ENCODE measurements at places on chromosomes 4 and X.

GRCh38 chr4:156138781-156139280 is 185.2 kb upstream of the CTSO start:
- no peak for DNase-seq

- DNase-seq, result no peak
Observed at GRCh38 chr4:152075253-152075928, 314.6 kb upstream of the GATB start.

GRCh38 chr4:27368781-27369180 is 508.1 kb downstream of the STIM2 start:
- no peak for DNase-seq

DNA sequence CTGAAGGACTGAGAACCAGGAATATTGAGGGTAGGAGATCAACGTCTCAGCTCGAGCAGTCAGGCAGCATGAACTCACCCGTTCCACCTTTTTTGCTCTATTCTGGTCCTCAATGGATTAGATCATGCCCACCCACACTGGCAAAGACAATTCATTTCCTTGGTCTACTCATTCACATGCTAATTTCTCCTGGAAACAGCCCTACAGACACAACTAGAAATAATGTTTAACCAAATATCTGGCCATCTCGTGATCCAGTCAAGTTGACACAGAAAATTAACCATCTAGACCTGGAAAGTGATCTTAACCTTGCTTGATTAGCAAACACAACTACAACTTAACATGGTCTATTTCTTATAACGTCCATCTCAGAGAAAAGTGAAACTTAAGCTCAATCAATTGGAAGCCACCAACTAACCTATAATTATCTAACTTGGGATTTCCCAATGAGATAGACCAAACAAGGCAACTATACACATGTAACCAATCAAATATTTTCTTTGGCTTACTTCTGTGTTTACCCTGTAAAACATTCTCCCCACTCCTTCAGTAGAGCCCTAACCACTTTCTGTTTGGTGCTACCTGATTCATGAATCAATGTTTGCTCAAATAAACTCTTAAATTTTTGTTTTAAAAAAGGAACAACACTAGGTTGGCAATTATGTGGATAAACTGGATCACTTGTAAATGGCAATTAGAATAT is 69.7 kb upstream of the MAMLD1 start:
- peak; percentile 35 for DNase-seq

- DNase-seq, result no peak
Observed at GRCh38 chrX:134369576-134369975, 90.4 kb upstream of the HPRT1 start.
